ENCODE measurements at places on chromosomes 5 and 9.

- DNase-seq, result no peak
Measured at GRCh38 chr5:59296317-59297264, 596.9 kb downstream of the PDE4D start.

GRCh38 chr9:99127356-99128132 lies 22.6 kb downstream of the TGFBR1 start:
- DNase-seq, result no peak

- no peak for DNase-seq
Measured at GRCh38 chr5:137114529-137114928, 384.6 kb downstream of the SPOCK1 start.

- DNase-seq, result no peak
Measured at GRCh38 chr5:162514116-162514515, 446.5 kb downstream of the GABRG2 start.

- DNase-seq, result no peak
Measured at GRCh38 chr9:126354887-126355770, 28.5 kb downstream of the MVB12B start.

GRCh38 chr9:7121664-7122063 lies 363.9 kb downstream of the KDM4C start:
- no peak for DNase-seq

GRCh38 chr9:125428060-125428901 lies 166.7 kb downstream of the GAPVD1 start:
- DNase-seq, result peak; percentile 27

DNA sequence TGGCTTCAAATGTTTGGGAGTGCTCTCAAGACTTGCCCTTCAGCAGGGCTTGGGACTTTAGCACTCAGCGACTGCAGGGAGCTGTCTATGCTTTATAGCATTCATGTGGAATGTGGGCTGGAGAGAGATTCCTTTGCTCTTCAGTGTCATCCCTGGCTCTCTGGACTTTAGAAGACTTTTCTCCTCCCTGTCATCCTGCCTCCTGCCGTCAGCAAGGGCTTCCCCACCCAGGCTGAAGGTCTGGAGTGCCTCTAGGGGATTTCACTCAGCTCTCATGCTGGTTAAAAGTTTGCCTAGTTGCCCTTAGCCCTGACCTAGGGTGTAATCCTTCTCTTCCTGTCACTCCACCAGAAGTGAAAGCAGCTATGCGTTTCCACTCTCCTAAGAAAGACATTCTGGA lies 210.9 kb downstream of the FRMD3 start:
- DNase-seq, result no peak

DNA sequence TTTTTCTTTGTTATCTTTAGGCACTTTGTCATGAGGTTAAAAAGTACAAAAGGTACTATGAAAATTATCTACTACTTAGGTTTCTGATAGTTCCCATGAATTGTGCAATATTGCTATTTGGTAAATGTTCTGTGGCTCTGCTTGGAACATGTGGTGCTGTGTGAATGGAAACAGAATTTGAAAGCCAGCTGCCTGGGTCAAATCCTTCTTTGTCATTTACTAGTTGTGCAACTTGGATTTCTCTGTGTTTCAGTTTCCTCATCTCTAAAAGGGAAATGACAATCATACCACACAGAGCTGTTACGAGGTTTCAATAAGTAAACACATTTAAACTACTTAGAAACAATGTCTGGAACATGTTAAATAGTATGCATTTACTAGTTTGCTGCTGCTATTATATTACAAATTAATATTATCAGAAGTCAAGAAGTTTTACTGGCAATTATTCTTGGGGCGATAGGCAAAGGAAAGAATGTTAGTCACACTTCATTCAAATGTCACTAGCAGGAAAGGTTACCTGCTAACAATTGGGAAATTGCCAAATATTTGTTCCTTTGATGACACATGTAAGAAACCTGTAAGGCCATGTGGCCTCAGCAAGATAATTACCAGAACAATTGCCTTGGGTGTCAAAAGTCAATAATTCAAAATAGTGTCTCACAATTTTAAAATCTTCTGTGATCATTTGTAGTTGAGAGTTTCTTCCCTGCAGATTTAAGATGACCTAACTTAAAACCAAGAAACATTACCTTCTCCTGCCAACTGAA lies 184.8 kb downstream of the KIAA0825 start:
- DNase-seq, result peak; percentile 27

- DNase-seq, result no peak
Measured at GRCh38 chr9:112604790-112605189, 113.1 kb downstream of the INIP start.

All from NCI-H146 (cell line).